ENCODE measurements at places on chromosomes 11 and 22. TPM values are rescaled to one million over a fixed set of nuclear protein-coding genes. Genes with fewer than 3 reads are reported as not detected.

The C22orf42 gene
- total RNA-seq, result not detected

The PKP3 gene
- total RNA-seq, result 154 TPM

The NTM gene
- total RNA-seq, result not detected

DNA sequence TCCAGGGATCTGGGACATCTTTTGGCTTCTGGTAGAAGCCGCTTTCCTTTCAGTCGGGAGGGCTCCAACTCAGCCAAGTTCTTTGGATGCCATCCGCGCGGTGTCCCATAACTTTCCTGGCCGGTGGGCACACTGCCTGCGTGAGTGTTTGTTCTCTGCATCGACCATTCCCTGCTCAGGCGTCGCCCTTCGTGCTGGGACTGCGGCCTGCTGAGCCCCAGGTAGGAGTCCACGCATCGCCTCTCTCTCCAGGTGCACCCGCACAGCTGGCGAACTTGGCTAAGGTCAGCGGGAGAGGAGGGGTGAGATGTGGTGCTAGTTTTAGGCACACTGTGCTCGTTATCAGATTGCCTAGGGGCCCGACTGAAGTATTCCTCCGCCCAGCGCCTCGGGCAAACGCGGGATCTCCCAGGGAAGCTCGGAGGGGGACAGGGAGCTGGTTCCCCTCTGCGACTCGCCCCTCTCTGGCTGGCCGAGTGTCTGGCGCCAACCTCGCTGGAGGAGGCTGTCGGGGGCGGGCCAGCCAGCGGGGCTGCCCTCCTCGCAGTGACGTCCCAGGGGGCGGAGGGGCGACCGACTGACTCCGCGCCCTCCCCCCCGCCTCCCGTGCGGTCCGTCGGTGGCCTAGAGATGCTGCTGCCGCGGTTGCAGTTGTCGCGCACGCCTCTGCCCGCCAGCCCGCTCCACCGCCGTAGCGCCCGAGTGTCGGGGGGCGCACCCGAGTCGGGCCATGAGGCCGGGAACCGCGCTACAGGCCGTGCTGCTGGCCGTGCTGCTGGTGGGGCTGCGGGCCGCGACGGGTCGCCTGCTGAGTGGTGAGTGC, at the start of gene LAYN:
TSS of gene LAYN (plus strand) at position 607 of the 823 bp plus-strand sequence. CDS start at position 731, 124 bp downstream.
- no peak for DNase-seq

DNA sequence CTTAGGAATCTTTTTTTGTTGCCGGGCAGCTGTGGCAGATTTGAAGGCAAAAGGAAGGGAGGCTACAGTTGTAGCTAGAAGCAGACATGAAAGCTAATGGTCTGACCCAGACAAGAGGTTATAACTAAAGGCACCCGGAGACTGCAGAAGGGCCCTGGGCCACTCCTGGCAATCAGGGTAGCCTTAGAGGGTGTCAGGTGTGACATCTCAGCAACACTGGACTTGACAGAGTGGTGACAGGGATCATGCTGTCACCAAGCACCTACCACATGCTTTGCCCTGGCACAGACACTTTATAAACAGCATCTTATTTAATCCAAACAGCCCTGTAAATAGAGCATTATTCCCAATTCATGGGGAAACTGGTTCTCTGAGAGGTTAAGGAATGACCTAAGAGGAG, 25.7 kb downstream of the TUB start:
- no peak for DNase-seq

DNA sequence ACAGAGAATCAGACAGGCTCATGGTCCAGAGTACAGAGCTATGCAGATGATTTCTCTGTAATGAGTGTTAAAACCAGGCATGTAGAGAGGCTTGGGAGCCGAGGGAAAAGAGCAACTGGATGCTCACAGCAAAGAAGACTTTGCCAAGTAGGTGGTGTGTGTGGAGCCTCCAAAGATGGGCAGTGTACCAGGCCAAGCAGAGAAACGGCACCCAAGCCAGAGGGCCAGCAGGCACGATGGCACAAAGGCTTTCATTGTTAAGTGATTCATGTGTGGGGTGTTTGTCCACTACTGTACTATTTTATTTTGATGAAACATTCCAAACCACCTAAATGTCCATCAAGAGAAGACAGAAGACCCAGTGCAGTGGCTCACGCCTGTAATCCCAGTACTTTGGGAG, 11.1 kb downstream of the RANGAP1 start:
- no peak for DNase-seq

DNA sequence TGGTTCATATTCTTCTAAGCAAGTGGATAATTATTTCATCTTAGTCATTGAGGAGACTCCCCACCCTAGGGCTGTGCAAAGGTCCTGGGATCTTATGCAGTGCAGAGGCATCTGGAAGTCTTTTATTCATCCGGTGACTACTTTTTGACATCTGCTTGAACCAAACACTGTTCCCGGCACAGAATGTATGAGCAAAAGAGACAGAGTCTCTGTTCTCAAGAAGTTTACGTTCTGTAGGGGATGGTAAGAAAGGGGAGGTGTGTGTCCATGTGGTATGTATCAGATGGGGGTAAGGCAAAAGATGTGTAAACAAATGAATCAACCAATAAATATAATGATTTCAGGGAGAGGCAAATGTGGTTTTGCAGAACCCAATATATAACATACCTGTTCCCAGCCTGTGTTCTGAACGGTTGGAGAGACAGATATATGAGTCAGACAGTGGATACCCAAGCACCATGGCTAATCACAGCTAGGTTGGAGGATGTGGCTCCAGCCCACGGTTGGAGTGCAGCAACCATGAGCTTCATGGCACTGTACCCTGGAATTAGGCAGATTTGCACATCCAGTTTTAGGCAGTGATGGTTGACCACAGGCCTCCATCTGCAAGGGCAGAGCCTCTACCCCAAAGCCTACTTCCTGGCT, 75.1 kb upstream of the CADM1 start:
- no peak for DNase-seq

DNA sequence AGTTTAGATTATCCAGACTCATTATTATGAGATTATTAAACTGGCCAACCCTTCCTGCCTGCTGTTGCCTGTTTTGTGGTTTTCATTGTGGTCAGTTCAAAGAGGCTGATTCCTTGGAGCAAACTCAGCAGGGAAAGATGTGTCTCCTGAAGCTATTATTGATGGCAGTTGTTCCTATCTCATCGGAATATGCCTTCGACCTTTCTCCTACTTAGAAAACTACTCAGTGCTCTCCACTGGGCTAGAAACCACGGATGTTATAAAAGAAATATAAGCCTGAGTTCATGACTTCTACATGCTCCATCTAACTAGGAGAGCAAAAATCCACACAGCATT, 80.2 kb upstream of the NAV2 start:
- no peak for DNase-seq

The SLC6A5 gene
- total RNA-seq, result not detected

DNA sequence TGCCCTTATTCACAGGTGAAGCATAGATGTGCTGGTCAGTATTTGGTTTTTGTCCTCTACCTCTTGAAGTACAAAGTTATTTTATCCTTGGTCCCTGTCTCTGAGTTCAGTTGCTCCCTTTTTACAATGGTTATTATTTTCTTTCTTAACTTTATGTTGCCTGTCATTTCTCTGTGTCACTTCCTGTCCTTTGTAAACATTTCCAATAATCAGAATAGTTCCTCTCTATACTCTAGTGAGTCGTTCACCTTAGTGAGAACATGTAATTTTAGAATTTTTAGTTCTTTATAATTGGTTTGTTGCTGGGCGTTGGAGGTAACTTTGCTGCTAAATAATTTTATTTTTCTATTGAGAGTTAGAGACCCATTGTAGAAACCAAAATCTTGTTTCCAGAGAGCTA, 16.0 kb downstream of the CSTPP1 start:
- no peak for DNase-seq

DNA sequence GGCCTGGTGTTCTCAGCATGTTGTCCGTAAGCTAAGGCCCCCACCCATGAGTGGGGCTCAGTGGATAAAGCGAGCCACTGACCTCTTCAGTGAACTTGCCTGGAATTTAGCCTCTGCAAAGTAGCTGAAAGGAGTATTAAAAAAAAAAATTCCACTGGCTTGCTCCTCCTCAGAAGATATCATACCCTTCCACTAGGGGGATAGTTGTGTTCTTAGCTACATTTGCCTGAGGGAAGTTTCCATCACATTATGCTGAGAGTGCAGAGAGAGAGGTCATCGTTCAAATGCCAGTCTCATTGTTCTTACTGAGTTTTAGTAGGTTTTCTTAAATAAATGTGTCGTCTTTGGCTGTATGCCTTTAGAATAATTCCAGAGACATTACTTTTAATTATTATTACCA, 879.7 kb downstream of the JRKL start:
- no peak for DNase-seq

The MYRF gene
- total RNA-seq, result 139 TPM

The RTN3 gene
- 133 TPM for total RNA-seq

- no peak for DNase-seq
Measured at GRCh38 chr22:33569018-33569417, 351.3 kb downstream of the LARGE1 start.

GRCh38 chr11:10514709-10515108, 26.3 kb downstream of the RNF141 start:
- DNase-seq, result no peak

DNA sequence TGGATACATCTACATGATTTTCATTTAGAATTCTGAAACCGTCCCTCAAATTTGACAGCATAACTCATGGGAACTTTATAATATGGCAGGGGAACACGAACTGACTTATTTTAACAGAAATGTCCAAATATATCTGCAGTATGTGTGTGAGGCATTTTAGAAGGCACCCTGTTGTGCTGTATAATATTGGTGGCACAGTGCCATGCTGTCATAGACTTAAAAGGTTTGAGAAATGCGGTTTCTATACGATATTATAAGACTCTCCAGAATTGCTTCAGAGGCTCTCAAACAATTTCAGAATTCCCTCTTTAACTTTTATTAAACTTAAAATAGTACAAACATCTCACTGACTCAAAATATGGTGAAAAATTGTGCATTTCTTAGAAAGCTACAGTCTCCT, 181.6 kb downstream of the MSANTD4 start:
- DNase-seq, result no peak

The OR51B5 gene
- not detected for total RNA-seq

- peak; percentile 76 for DNase-seq
Measured at GRCh38 chr11:65308281-65308891, 6.3 kb upstream of the CDC42EP2 start.

DNA sequence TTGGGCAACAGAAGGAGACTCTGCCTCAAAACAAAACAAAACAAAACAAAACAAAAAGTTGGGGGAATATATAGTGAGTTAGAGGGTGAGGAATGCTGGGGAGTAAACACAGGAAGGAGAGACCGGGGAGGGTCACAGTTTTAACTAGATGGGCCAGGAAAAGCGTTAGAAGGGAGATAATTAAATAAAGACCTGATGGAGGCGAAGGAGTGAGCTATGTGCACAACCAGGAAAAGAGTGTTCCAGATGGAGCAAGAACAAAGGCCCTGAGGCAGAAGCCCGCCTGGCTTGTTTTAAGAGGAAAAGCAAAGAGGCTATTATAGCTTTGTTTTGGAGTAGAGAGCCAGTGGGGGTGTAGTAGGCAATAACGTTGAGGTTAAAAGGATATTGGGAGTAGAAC, 4.8 kb upstream of the PLA2G6 start:
- DNase-seq, result no peak

DNA sequence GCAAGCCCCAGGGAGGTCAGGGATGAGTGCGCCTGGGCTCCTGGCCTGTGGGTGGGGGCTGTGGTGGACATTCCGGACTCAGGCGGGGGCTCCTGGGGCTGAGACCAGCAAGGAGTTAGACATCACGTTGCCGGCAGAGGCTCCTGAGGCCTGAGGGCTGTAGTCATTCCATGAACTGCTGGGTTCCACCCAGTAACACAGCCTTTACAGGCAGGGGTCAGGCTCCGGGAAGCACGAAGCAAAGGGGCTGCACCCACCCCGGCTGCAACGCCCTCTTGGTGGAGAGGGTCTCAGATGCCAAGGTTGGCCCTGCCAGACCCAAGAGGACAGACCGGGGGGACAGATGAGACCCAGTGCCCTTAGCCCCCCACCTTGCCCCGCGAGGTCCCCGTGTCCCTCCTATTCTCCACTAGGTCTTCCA, 9.0 kb downstream of the TNNT3 start:
- no peak for DNase-seq

- no peak for DNase-seq
Measured at GRCh38 chr11:47233989-47234668, 14.5 kb downstream of the ACP2 start.

DNA sequence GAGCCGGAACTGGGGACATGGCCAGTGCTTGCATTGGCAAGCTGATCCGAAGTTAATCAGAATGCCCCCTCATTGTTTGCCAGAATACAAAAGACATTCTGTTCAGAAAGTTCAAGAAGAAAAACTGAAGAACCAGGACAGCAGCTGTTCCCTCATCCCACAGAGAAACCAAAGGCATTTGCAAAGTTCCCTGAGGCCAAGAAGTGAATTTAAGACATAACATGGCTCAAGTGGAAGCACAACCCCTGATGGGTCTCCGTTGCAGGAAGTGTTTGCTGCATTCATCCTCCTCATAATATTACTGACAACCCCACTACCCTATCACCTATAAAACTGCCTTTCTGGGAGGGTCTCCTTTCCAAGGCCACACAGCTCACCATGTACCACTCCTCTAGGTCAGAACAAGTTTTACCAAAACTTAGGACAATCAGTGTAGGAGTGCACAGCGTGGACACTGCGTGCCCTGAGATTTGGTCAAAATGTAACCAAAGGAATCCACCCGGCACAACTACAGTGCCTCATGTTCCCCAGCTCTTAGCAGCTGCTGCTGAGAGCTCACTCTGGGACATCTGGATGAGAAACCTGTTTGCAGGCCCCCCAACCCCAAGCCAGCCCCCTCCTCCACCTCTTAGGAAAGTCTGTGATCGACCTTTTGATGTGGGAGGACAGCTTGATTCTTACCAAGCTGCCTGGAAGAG, 101.6 kb upstream of the AKIP1 start:
- DNase-seq, result no peak

DNA sequence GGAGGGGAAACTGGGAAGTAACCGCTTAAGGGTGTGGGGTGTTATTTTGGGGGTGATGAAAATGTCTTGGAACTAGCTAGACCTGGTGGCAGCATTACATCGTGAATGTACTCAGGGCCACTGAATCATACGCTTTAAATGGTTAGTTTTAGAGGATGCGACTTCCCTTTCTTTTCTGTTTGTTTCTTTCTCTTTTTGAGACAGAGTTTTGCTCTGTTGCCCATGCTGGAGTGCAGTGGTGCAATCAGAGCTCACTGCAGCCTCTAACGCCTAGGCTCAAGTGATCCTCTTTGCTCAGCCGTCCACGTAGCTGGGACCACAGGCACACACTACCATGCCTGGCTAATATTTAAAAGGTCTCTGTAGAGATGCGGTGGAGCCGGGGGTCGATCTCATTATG, 5.6 kb upstream of the MIAT start:
- no peak for DNase-seq

GRCh38 chr11:2122907-2123627, 16.1 kb downstream of the IGF2 start:
- no peak for DNase-seq

Measured in Calu3 (cell line).